IgD-negative memory B cell (primary cell): ENCODE measurements at places on chromosomes 4 and X. TPM values are rescaled to one million over a fixed set of nuclear protein-coding genes. Genes with fewer than 3 reads are reported as not detected.

FGF2 gene
- polyA plus RNA-seq, result not detected

PNMA5 gene
- polyA plus RNA-seq, result 0.19 TPM

FGD1 gene
- polyA plus RNA-seq, result 0.55 TPM

PLRG1 gene
- polyA plus RNA-seq, result 64.2 TPM

USP17L17 gene
- polyA plus RNA-seq, result not detected

TCEAL3 gene
- polyA plus RNA-seq, result 8.7 TPM

CHIC2 gene
- polyA plus RNA-seq, result 43.6 TPM

FAM47E gene
- not detected for polyA plus RNA-seq

PWWP3B gene
- not detected for polyA plus RNA-seq

CT45A10 gene
- not detected for polyA plus RNA-seq

CLDN22 gene
- polyA plus RNA-seq, result not detected

CSAG1 gene
- not detected for polyA plus RNA-seq

SLC2A9 gene
- polyA plus RNA-seq, result 0.41 TPM

MRPL1 gene
- 30.0 TPM for polyA plus RNA-seq

SMIM31 gene
- not detected for polyA plus RNA-seq

DGKK gene
- polyA plus RNA-seq, result 0.05 TPM

ADGRG4 gene
- polyA plus RNA-seq, result not detected

MAGEE1 gene
- 3.6 TPM for polyA plus RNA-seq

IGSF1 gene
- not detected for polyA plus RNA-seq

NAP1L2 gene
- polyA plus RNA-seq, result 0.38 TPM

POU3F4 gene
- not detected for polyA plus RNA-seq

GAGE13 gene
- not detected for polyA plus RNA-seq

FAM53A gene
- polyA plus RNA-seq, result 1.5 TPM

SH3D19 gene
- polyA plus RNA-seq, result 0.10 TPM

MUC7 gene
- not detected for polyA plus RNA-seq

ITIH6 gene
- polyA plus RNA-seq, result not detected

GAGE2A gene
- not detected for polyA plus RNA-seq

DCLK2 gene
- polyA plus RNA-seq, result 2.3 TPM

HSFX4 gene
- not detected for polyA plus RNA-seq

DRP2 gene
- not detected for polyA plus RNA-seq

GUCY1B1 gene
- polyA plus RNA-seq, result 0.31 TPM

CHRNA9 gene
- polyA plus RNA-seq, result not detected

CPZ gene
- not detected for polyA plus RNA-seq

STATH gene
- polyA plus RNA-seq, result not detected

TSC22D3 gene
- 1,475 TPM for polyA plus RNA-seq

BMX gene
- polyA plus RNA-seq, result not detected

FAM9C gene
- not detected for polyA plus RNA-seq

TMEM31 gene
- not detected for polyA plus RNA-seq

GLOD5 gene
- not detected for polyA plus RNA-seq

FAM241A gene
- polyA plus RNA-seq, result 1.2 TPM

TLR10 gene
- polyA plus RNA-seq, result 183 TPM

MAGEB10 gene
- polyA plus RNA-seq, result not detected

ADH1C gene
- not detected for polyA plus RNA-seq

PDGFC gene
- not detected for polyA plus RNA-seq

AMTN gene
- polyA plus RNA-seq, result not detected
